ENCODE measurements at places on chromosomes 7 and 10.
A peak's percentile ranks its signal among the peaks of the same experiment; 100 is the strongest.

DNA sequence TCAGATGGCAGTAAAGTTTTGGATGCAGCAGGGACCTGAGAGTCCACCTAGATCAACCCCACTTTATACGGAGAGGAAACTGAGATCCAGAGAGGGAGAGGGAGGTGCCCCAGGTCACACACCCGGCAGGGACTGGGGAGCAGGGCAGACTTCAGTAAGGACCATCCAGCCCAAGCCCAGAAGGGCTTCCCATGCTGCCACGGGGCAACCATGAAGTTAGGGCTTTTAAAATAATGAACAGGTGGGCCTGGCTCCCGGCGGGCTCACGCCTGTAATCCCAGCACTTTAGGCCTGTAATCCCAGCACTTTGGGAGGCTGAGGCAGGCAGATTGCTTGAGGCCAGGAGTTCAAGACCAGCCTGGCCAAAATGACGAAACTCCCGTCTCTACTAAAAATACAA is 98.5 kb downstream of the HIP1 start:
- DNase-seq = no peak

- no peak for DNase-seq
Observed at GRCh38 chr7:2687338-2687869, 598 bp upstream of the AMZ1 start.

GRCh38 chr10:108410236-108410635 is 1245.7 kb upstream of the SORCS1 start:
- no peak for DNase-seq

GRCh38 chr10:70930263-70931000 is 42.1 kb upstream of the PCBD1 start:
- no peak for DNase-seq

GRCh38 chr7:27240015-27240731 is 2.4 kb upstream of the EVX1 start:
- DNase-seq = no peak

- no peak for DNase-seq
Observed at GRCh38 chr10:104777086-104777799, 136.2 kb downstream of the SORCS3 start.

- no peak for DNase-seq
Observed at GRCh38 chr7:36736899-36737211, 12.6 kb upstream of the AOAH start.

DNA sequence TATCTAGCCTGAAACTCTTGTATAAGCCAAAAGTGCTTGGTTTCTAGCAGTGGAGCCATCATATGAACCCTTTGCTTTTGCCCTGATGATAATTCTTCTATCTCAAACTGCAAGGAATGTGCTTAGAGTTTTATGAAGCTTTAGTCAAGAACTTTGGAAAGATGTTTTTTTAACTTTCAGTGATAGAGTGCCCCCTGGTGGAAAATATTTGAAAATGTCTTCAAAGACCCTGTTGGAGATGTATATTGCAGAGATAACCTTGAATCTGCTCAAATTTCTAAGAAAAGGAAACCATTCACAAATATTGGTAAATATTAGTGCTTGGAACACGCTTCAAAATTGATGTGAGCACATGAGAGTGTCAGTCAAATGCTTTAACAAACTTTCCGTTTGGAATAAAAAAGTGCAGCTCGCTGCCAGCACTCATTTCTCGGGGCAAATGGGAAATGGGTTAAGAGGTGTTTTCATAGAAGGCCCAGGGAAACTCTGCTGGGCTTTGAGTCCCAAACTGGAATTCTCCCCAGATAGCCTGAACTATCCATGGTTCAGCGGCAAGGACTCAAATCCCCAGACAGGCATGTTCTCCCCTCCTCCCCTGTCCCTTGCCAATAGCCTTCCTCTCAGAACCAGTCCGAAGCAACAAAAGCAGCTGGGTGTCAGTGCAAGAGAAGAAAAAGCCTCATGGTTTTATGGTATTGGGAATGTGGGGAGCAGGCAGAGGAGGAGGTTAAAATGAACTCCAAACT is 129.3 kb downstream of the MYOF start:
- peak; percentile 26 for DNase-seq

DNA sequence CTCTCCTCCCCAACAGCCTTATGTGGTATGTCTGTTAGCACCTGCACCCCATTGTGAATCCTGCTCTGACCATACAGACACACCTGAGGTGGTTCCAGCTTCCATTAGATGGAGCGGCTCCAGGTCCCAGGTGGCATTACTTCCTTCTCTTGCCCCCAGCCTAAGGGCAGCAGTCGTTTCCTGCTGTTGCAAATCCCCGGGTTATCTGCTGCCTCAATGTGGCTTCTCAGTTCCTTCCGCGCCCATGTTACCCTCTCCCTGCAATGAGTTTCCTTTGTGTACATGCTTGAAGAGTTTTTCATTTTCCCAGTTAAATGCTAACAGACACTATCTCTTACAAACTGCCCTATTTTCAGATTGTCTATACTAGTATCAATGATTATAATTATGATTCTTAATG is 62.8 kb upstream of the PRKCQ start:
- DNase-seq = peak; percentile 80

- DNase-seq = no peak
Observed at GRCh38 chr7:2299870-2300512, 14.2 kb downstream of the SNX8 start.

DNA sequence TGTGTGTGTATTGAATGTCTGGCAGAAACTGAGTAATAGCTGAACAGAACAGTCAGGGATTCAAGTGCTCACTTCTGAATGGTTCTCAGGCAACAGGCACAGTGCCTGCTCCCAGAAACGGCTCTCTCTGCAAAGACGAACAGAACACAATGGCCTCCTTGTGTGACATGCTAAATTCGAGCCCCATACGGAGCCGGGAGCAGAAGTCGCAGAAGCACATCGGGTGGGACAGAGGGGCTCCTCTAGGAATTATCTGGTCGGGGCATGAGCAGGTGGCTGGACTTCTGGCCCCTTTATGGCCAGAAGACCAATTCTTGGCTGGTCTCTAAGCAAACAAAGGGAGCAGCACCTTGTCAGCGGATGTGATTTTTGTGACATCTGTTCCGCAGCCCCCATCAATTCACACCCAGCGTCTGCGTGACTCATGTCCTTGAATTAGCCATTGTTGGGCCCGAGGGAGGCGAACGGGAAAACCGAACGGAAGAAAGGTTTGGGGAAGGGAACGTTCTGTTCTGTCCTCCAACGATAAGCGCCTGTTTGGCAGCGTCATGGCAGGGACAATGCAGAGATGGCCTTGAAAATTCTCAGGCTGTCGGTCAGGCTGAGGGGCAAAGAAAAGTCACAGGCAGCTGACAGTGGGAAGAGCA is 47.3 kb upstream of the NPTX2 start:
- no peak for DNase-seq

DNA sequence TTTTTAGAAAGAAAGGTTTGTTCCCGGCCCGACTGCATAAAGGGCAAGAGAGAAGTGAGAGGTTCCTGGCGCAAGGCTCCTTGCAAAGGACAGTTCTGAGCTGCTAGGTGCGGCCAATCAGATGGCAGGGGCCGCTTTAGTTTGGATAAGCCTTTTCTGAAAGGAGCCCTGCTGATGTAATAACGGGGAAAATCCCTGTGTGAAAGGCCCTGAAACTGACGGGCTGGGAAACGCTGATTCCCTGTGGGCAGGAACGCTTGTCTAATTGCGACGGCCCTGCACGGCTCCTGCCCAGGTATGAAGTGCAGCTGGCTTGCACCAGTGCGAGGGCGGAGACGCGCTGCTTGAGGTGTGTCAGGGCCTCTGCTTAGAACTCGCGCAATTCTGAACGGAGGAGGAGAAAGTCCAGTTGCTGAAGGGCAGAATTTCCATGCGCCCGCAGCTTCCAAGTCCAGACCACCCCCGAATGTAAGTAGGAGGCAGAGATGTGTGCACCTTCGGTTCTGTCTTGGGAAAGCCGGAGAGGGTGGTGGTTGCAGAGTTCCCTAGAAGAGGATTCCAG is 30.5 kb downstream of the TACC2 start:
- DNase-seq = no peak

DNA sequence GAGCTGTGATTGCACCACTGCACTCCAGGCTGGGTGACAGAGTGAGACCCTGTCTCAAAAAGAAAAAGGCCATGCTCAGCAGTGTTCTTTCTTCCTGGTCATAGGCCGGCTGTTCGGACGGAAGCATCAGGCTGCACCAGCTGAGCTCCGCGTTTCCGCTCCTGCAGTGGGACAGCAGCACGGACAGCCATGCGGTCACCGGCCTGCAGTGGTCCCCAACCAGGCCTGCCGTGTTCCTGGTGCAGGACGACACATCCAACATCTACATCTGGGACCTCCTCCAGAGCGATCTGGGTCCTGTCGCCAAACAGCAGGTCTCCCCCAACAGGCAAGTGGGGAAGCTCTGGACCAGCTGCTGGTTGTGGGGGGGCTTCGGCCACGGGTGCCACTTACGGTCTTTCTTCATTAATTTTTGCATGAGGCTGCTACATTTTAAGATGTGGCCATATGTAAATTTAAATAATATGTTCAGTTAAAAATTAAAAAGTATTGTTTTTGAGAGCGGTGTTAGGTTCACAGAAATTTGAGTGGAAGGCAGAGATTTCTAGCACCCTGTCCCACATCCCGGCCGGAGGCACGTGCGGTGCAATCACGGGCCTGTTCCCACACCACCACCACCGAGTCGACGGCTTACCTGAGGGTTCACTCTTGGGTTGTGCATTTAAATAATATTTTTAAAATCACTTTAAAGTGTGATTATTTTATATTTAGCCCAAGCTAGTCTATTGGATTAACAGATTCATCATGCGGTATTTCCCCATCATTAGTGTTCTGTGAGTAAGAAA is 85.7 kb downstream of the DYNC2I1 start:
- DNase-seq = no peak

- DNase-seq = no peak
Observed at GRCh38 chr10:24639124-24639523, 84.6 kb downstream of the ARHGAP21 start.

DNA sequence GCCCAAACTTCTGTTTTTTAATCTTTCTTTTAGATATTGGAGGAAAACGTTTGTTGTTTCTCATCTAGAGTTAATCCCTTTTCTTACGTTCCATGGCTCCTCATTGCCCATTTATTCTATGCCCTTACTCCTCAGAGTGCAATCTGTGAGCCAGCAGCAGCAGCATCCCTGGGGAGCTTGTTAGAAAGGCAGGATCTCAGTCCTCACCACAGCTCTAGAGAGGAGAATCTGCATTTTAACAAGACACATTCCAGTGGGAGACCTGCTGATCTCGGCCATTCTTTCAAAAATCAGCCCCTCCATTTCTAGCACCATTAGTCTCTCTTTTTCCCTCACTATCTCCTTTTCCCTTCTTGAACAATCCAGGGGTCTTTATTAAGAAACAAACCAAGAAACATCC is 84.4 kb upstream of the NOBOX start:
- DNase-seq = no peak

GRCh38 chr10:96107623-96108038 is 22.5 kb upstream of the ZNF518A start:
- DNase-seq = no peak

DNA sequence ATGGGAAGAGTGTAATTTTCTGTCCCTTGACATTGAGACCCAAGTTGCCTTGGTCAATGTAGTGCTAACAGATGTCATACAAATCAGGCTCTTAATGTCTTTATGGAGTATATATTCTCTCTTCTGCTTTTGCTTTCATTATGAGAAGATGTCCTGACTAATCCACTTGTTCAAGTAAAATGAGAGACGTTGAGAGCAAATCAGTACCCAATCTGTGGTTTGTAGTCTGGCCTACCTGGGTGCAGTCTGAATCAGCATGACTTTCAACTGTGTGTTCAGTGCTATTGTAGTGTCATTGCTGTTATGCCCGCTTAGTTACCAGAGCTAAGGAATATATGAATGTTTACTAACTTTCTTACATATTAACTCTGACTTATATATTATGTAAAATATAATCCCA is 612.4 kb downstream of the ANKRD7 start:
- DNase-seq = no peak

DNA sequence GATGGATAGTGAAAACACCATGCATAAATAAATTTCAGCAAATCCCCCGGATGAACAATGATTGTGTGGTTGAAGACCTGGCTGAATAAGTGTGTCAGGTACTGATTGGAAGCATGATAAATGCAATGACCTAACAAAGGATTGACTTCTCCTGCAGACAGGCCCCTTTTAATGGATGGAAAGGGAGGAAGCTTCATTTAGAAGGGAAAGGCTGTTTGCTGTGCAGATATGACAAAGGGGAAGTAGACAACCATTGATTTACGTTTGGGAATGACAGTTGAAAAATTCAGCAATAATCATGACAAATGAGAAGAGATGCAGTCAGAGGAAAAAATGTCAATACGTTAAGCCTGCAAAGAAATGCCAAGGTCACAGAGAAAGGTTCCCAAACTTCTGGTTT is 503.8 kb downstream of the LRMDA start:
- DNase-seq = no peak

- DNase-seq = no peak
Observed at GRCh38 chr10:112262546-112262945, 20.7 kb upstream of the TECTB start.

DNA sequence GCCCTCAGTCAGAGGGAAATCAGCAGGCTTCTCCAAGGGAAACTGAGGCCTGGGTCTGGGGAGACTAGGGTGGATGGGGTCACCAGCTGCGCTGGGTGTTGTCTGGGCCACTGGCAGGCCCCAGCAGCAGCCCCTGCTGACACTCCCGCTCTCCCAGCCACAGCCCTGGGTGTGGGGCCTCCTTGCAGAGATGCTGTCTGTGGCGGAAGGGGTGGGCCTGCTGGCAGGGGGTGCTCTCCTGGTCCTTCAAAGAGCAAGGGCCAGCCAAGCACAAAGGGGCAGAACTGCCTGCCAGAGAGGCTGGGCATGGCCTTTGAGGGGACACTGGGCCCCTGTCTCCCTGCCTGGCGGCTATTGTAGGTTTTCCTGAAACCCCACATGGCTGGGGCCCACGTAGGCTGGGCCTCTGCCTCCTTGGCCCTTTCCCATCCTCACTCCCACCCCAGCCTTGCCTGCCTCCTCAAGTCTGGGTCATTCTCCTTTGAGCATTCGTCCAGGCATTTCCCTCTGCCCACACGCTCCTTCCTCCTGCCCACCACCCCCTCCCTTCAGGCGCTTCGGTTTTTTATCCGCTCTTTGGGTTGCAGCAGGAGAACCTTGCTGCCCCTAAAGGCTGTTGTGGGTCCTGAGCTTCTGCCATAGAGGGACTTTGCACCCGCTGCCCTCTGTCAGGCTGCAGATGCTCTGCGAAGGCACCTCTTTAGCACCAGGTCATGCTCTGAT is 9.1 kb downstream of the COL13A1 start:
- DNase-seq = no peak

Data from Jurkat, Clone E6-1 (cell line).